Nephron progenitor cell (in vitro differentiated cells): ENCODE measurements at places on chromosomes 16 and 17.

GRCh38 chr16:53209429-53209828, 154.6 kb downstream of the CHD9 start:
- DNase-seq = no peak

DNA sequence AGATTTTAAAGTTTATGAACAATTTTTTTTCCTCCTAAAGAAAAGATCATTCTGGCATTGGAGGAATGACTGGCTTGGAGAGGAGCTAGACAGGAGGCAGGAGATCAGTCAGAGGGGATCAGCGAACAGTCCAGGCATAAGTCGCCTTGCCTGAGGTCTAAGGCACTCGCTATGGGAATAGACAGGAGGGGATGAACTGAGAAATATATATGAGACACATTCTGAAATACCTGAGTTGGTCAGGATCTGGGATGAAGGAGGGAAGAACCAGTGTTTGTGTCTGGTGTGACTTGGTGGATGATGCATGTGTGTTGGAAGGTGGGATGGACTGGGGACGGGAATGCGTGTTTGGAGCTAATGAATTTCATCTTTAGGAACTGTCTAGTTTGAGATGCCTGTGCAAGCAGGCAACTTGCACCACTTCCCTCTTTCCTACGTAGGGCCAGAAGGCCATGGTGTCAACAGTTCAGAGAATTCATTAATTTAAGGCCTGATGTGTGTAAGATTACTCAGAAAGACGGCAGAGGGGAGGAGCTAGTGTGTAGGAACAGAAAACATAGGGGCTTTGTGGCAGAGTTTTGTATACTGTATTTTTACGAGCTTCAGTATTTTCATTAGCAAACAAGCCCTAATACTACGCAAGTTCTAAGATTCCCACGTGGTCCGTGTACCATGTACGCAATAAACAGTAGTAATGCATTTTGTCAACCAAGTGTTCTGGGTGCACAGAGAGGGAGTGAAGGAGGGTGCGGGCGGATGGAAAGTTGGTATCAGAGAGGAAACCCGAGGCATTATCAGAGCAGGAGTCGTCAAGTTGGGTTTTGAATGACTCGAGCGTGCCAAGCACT, 825 bp downstream of the HEATR6 start:
- no peak for DNase-seq

GRCh38 chr17:20153231-20153630, 144.1 kb downstream of the SPECC1 start:
- no peak for DNase-seq

DNA sequence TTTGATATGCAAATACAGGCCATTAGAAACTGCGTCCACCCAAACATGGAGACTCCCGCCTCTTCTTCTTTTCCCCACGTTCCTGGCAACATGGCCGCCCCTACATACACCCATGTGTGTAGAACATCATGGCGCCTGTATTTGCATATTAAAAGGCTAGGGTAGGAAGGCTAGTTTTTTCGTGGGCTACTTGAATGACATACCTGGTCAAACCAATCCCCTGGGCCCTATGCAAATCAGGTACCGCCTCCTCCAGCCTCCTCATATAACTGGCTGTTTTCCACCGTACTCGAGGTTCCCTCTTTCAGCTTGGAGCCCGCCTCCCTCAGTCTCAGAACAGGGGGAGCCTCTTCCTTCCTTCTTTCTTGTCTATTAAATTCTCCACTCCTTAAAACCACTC, 840 bp upstream of the CD300LB start:
- no peak for DNase-seq
